ENCODE measurements at places on chromosomes 1 and 21. TPM values are rescaled to one million over a fixed set of nuclear protein-coding genes. Genes with fewer than 3 reads are reported as not detected.
A peak's percentile ranks its signal among the peaks of the same experiment; 100 is the strongest.

GRCh38 chr1:64923294-64923718 lies 43.0 kb downstream of the JAK1 start:
- DNase-seq: no peak

GRCh38 chr1:182621906-182622305 lies 17.7 kb upstream of the RGS16 start:
- no peak for DNase-seq

DNA sequence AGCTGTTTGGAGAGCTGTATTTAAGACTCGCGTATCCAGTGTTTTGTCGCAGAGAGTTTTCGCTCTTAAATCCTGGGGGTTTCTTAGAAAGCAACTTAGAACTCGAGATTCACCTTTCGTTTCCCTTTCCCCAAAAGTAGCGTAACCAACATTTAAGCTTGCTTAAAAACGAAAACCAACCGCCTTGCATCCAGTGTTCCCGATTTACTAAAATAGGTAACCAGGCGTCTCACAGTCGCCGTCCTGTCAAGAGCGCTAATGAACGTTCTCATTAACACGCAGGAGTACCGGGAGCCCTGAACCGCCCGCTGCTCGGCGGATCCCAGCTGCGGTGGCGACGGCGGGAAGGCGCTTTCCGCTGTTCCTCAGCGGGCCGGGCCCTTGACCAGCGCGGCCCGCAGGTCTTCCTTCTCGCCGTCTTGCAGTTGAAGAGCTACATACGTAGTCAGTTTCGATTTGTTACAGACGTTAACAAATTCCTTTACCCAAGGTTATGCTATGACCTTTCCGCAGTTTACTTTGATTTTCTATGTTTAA lies 1.9 kb downstream of the OLIG1 start:
- DNase-seq: peak; percentile 47

Gene AADACL4
- not detected for total RNA-seq

GRCh38 chr1:95304803-95305202 lies 70.8 kb downstream of the RWDD3 start:
- no peak for DNase-seq

GRCh38 chr1:91776068-91776794 lies 109.7 kb downstream of the TGFBR3 start:
- no peak for DNase-seq

GRCh38 chr1:208084220-208084619 lies 160.0 kb downstream of the PLXNA2 start:
- no peak for DNase-seq

GRCh38 chr1:154955718-154956543 lies at the start of gene PBXIP1:
TSS of gene PBXIP1 (minus strand) at chr1:154956099. CDS start at chr1:154953721, 2,378 bp downstream.
- no peak for DNase-seq

- no peak for DNase-seq
Measured at GRCh38 chr1:37040773-37041172, 6.5 kb upstream of the GRIK3 start.

DNA sequence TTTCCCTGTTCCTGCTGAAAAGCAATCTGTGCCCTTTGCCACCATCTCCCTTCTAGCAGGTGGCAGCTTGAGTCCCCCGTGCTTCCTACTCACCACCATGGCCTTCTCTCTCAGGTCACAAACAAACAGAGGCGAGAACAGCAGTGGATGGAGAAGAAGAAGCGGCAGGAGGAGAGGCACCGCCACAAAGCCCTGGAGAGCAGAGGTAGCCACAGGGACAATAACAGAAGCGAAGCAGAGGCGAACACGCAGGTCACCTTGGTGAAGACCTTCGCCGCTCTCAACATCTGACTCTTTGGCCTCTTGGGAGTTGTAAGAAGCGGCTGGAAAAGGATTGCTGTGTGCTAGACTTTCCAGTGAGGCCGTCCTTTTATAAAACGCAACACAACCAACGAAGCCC lies 16.0 kb downstream of the PLA2G2E start:
- no peak for DNase-seq

- DNase-seq: no peak
Measured at GRCh38 chr1:53043271-53043670, 18.7 kb upstream of the PODN start.

DNA sequence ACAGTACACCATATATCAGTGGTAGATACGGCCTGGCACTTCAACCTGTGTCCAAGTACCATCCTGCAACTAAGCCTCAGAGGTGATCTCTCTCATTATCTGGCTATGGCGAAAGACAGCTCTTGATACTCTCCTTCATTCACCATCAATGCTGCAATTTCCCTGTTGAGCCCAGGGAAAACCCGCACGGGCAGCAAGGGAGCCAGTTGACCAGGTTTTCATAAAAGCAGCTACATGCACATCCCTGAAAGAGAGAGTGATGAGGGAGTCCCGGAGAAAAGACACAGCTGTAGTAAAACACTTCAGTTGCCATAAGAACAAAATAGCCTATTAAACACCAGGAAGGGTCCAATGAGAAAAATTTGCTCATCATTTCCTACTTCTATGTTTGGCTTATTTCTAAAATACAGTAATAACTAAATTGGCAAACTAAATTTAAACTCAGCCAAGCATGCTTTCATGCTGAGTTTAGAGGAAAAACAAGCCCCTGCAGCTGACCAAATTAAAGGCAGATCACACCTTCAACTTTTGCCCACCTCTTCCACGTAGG lies 68.3 kb downstream of the CAPZB start:
- DNase-seq: no peak

GRCh38 chr21:27078915-27079314 lies 112.0 kb upstream of the ADAMTS5 start:
- DNase-seq: no peak

- no peak for DNase-seq
Measured at GRCh38 chr1:230206976-230207375, 139.9 kb downstream of the GALNT2 start.
